ENCODE measurements at places on chromosomes 1 and 21. TPM values are rescaled to one million over a fixed set of nuclear protein-coding genes. Genes with fewer than 3 reads are reported as not detected.
A peak's percentile ranks its signal among the peaks of the same experiment; 100 is the strongest.

RAB42 gene
- total RNA-seq, result 5.1 TPM

SMIM11 gene
- total RNA-seq, result 16.9 TPM

CHD5 gene
- 4.9 TPM for total RNA-seq

RHOU gene
- total RNA-seq, result 39.8 TPM

PLA2G2C gene
- total RNA-seq, result 0.50 TPM

RHBDL2 gene
- total RNA-seq, result not detected

SAMD11 gene
- 313 TPM for total RNA-seq

- no peaks in the 10 kb centered on the region for H3K4me1 ChIP-seq
- H3K27ac ChIP-seq, result no peak overlapping the region
- H3K27me3 ChIP-seq, result no peaks in the 10 kb centered on the region
- H3K4me3 ChIP-seq, result no peak overlapping the region
- no peak for DNase-seq
Observed at GRCh38 chr1:241888232-241888631, 40.2 kb downstream of the EXO1 start.

DNA sequence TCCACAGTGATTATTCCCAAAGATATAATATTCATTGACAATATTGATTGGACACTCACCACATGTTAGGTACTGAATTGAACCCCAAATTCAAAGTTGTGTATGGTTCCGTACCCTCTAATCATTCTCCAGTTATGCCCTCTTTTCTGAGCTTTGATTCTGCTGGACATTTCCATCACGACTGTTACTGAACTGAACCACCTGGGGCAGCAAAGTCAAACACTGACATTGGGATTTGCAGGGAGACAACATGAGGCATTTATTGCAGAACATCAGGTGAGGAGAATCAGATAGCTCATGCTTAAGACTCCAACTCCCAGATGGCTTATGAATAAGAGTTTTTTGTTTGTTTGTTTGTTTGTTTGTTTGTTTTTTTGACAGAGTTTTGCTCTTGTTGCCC is 420.9 kb downstream of the DISC1 start:
- H3K4me1 ChIP-seq, result peaks cover 20% of the 10 kb centered on the region
- H3K4me3 ChIP-seq, result no peak overlapping the region
- peaks cover 15% of the 10 kb centered on the region for H3K27me3 ChIP-seq
- no peaks in the 10 kb centered on the region for H3K36me3 ChIP-seq
- H3K27ac ChIP-seq, result no peak overlapping the region
- no peak for DNase-seq

GRCh38 chr1:88247666-88248065 is 436.4 kb upstream of the PKN2 start:
- H3K4me3 ChIP-seq, result no peak overlapping the region
- no peaks in the 10 kb centered on the region for H3K4me1 ChIP-seq
- no peak for DNase-seq
- no peaks in the 10 kb centered on the region for H3K27me3 ChIP-seq
- no peak overlapping the region for H3K27ac ChIP-seq

GRCh38 chr1:46807046-46807972 is 8.5 kb downstream of the CYP4B1 start:
- no peak overlapping the region for H3K4me3 ChIP-seq
- H3K36me3 ChIP-seq, result no peaks in the 10 kb centered on the region
- peaks cover 12% of the 10 kb centered on the region for H3K27me3 ChIP-seq

- peaks cover 3% of the 10 kb centered on the region for H3K4me1 ChIP-seq
- H3K36me3 ChIP-seq, result no peaks in the 10 kb centered on the region
- H3K27ac ChIP-seq, result no peak overlapping the region
- DNase-seq, result no peak
- peaks cover 2% of the 10 kb centered on the region for H3K27me3 ChIP-seq
Observed at GRCh38 chr21:29763674-29764073, 176.1 kb downstream of the GRIK1 start.

GRCh38 chr1:42847111-42847595 is 740 bp downstream of the ZNF691 start:
- H3K27me3 ChIP-seq, result no peaks in the 10 kb centered on the region
- peaks cover 19% of the 10 kb centered on the region for H3K4me1 ChIP-seq
- H3K27ac ChIP-seq, result peak overlapping the region; percentile 80

DNA sequence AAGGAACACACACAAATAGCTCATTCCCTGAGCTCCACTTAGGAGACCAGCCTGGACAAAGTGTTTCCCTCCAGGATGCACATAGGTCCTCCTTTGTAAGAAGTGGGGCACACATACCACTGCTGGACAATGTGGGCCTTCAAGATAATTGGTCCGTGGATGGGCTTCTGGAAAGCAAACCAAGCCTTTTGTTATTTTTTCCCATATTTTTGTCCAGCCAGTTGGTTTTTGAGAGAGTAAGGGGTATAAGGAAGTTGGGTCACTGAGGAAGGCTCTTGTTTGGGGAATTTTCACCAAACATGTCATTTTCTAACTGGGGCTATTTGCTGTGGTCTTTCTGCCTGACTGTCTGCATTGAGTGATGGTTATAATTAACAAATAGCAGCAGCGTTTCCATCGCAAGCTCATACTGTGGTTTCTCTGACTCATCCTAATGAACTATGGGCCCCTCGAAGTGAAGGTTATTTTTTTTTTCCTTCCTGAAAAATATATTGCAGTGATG is 306.3 kb upstream of the DUSP10 start:
- DNase-seq, result no peak
- no peak overlapping the region for H3K27ac ChIP-seq
- no peaks in the 10 kb centered on the region for H3K27me3 ChIP-seq
- H3K4me3 ChIP-seq, result no peak overlapping the region

- H3K36me3 ChIP-seq, result no peaks in the 10 kb centered on the region
- DNase-seq, result no peak
- no peak overlapping the region for H3K4me3 ChIP-seq
- H3K4me1 ChIP-seq, result no peaks in the 10 kb centered on the region
- H3K27me3 ChIP-seq, result no peaks in the 10 kb centered on the region
Observed at GRCh38 chr21:40254540-40255465, 387.6 kb downstream of the PCP4 start.

- H3K4me1 ChIP-seq, result peaks cover 4% of the 10 kb centered on the region
- H3K27ac ChIP-seq, result no peak overlapping the region
- DNase-seq, result no peak
- peaks cover 9% of the 10 kb centered on the region for H3K27me3 ChIP-seq
- no peaks in the 10 kb centered on the region for H3K36me3 ChIP-seq
Observed at GRCh38 chr1:204152310-204153044, 633 bp upstream of the ETNK2 start.

DNA sequence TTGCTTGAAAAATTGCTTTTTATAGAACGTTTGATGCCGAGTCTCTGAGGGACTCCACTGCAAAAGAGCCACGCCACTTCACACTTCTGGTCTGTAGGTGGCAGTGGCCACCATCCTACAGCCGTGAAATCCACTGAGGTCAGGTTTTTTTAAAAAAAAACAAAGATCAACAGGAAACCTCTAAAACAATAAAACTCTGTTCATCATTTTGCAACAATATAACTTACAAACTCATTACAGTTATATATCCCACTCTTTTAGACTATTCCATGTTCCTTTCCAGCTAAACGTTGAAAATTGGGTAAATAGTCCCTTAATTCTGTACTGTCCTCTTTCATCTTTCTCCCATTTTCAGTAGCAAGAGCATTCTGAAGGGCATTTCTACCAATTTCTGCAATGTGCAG is 64.6 kb upstream of the FMN2 start:
- DNase-seq, result no peak
- H3K27ac ChIP-seq, result no peak overlapping the region

DNA sequence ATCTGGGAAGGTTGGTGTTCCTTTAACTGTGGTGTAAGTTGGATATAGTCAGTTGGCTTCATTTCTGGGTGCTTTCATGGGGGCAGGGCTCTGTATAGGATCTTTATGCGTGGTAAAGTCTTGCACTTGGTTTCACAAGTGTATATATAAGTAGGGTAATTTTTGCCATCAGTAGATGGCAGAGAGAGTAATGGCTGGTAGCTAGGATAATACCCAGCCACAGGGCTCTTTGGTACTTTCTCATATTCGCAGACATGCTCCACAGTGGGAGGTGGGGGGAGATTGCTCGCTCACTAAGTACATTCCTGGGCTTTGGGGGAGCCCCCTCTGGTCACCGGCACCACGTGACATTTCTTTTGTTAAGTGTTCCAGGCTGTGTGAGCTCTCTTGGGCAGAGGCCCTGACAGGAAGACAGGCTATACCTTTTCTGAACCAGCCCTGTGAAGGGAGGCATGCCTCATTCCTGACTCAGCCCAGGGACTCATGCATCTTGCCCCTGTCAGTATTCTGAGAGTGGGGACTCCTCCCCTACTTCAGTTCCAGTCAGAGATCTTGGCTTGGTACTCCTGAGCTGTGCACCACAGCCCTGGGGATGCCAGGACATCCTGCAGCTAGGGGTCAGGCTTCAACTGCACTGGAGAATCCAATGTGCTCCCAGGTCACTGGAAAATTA is 37.6 kb downstream of the FCRL2 start:
- DNase-seq, result no peak
- H3K36me3 ChIP-seq, result no peaks in the 10 kb centered on the region
- no peaks in the 10 kb centered on the region for H3K4me1 ChIP-seq
- H3K4me3 ChIP-seq, result no peak overlapping the region
- H3K27me3 ChIP-seq, result peaks cover 7% of the 10 kb centered on the region
- H3K27ac ChIP-seq, result no peak overlapping the region

DNA sequence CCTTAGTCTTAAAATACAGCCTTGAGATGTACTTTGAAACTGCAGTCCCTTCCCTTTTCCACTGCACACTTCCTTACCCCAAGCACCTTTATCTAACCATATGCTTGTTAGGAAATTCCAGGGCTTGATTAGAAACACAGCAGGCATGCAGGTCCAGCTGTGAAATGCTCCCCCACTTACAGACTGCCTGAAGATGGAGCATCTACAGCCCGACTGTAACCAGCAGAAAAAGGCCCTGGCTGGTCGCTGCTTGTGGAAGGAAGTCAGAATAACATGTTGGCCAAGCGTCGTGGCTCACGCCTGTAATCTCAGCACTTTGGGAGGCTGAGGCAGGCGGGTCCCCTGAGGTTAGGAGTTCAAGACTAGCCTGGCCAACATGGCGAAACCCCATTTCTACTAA is 37.2 kb downstream of the VN1R5 start:
- H3K4me1 ChIP-seq, result peaks cover 3% of the 10 kb centered on the region
- peaks cover 2% of the 10 kb centered on the region for H3K36me3 ChIP-seq
- H3K27me3 ChIP-seq, result no peaks in the 10 kb centered on the region
- H3K27ac ChIP-seq, result no peak overlapping the region
- no peak for DNase-seq
- no peak overlapping the region for H3K4me3 ChIP-seq

GRCh38 chr1:214146523-214146922 is 134.4 kb upstream of the SMYD2 start:
- no peak overlapping the region for H3K27ac ChIP-seq
- H3K27me3 ChIP-seq, result peaks cover 1% of the 10 kb centered on the region
- no peaks in the 10 kb centered on the region for H3K36me3 ChIP-seq
- no peak overlapping the region for H3K4me3 ChIP-seq
- peaks cover 1% of the 10 kb centered on the region for H3K4me1 ChIP-seq

Data from mesothelial cell of epicardium (in vitro differentiated cells).